Activated naive CD4-positive, alpha-beta T cell treated with anti-CD3 and anti-CD28 coated beads for 36 hours (primary cell): ENCODE measurements at places on chromosomes 7 and 10.

DNA sequence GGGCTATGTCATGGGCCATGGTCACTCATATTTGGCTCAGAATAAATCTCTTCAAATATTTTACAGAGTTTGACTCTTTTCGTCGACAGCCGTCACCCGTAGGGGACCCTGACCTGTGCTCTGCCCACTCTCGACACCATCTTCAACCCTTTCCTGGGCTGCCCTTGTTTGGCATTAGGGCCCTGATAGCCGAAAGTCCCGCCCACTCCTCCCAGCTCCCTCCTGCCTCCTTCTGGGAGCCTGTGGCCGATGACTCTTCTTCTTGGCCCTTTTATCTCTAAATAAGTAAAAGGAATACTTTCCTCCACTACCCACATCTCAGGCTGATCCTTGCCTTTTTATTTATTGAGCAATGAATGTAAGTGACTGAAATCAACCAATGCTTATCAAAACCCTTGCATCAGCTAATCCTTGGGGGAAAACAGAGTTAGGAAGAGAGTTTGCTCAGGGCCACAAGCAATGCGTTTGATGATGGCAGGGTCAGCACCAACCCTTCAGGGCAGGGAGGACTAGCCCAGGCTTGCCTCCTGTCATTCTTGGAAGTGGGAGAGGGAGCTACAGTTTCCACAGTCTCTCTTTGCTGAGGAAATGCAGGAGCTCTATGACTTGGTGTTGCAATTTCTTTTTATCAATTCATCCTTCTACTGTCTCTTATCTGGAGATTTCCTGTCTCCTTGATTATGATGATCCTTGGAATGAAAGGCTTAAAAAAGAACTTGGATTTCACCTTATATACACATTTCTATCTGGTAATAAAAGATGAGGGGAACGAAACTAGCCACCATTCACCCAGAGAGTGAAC lies 218.2 kb upstream of the PODXL start:
- no peak for DNase-seq

DNA sequence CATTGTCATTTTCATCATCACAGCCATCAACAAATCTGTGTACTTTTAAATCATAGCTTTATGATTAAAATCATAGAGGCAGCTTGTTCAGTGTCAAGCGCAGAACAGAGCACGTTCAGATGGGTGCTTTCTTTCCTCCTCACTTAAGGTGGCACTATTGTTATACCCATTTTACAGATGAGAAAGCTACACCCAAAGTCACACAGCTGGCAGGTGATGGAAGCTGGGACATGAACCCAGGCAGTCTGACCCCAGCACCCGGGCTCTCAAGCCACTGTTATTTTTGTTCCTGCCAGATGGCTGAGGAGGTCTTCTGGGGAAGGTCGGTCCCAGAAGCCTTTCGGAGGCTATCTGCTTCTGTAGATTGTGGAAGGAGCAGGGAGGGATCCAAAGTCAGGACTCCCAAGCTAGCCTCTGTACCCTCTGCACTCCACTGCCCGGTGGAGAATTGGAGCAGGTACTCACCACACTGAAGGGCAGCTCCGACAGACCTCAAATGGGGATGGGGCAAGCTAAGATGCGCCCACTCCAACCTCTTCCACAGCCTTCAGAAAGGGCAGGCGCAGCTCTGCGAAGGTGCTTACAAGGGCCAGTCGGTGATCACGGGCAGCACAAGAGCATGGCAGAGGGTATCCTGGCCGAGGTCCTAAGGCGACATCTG lies 610 bp downstream of the AVPI1 start:
- peak; percentile 38 for DNase-seq

- no peak for DNase-seq
Measured at GRCh38 chr7:143487566-143487965, 9.9 kb downstream of the TAS2R41 start.

DNA sequence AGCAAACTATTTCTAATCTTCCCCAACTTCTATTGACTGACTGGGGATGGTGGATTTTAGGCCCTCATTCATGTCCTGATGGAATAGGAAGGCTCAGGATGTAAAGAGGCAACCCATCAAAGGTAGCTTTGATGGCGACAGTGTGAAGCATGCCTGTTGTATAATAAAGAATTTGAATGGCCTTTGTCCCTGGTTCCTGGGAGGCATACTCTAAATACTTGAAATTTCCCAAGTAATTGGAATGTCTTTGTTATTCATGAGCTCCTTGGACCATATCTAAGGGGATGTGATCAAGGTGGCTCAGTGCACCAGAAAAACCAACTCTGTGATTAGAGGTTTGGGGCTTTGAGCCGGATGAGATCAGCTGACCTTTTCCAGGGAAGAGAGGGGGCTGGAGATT lies 264.5 kb upstream of the NEBL start:
- no peak for DNase-seq

DNA sequence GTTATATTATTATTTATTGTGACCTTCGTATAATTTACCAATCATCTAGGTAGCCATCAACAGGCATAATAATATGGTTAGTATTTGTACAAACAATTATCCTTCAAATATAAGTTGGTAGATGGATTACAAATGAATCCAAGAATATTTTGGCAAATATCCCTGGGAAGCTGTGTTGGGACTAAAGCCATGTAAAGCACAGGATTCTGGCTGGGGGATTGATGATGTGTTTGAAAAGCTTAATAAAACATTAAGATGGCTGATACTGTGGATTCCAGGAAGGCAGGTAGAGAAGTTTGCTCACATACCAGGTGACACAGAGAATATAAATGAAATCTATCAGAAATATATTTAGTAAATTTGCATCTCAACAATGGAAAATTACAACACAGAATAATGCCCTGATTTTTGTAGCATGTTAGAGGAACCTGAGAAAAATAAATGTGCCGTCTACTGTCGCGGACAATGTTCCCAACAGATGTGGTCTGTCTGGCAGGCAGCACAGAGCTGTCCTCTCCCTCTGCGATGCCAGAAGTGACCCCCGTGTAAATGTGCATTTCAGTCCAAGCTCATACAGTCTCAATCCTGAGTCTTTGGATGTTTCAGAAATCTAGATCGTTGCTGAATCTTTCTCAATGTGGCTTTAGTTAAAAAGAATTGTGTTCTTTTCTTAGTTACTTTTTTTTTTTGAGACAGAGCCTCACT lies 125.0 kb downstream of the TEX36 start:
- DNase-seq, result no peak

DNA sequence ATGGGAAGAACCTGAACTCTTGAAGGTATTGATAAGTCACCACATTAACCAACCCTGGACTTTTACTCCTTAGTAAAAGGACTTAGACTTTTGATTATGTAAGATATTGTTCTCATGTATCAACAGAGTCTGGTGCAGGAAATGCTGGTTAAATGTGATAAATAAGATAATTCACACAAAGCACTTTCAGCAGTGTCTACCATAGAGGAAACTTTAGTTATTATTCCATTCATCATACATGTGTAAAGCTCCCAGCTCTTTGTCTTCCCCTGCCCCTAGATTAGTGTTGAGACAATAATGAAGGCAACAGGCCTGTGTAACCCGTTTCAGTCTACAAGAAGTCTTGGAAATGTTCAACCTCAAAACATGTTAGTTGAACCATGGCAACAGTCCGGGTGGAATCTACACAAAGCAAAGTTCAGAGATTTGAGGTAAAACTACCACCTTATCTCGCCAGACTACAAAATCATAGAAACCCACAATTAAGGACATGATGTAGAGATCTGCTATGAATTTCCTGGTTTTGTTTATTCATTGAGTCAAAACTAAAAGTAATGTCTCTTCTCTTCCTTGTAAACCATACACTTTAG lies 109.9 kb upstream of the ADO start:
- no peak for DNase-seq

GRCh38 chr10:103648636-103649532 lies 155.4 kb downstream of the NEURL1 start:
- no peak for DNase-seq

DNA sequence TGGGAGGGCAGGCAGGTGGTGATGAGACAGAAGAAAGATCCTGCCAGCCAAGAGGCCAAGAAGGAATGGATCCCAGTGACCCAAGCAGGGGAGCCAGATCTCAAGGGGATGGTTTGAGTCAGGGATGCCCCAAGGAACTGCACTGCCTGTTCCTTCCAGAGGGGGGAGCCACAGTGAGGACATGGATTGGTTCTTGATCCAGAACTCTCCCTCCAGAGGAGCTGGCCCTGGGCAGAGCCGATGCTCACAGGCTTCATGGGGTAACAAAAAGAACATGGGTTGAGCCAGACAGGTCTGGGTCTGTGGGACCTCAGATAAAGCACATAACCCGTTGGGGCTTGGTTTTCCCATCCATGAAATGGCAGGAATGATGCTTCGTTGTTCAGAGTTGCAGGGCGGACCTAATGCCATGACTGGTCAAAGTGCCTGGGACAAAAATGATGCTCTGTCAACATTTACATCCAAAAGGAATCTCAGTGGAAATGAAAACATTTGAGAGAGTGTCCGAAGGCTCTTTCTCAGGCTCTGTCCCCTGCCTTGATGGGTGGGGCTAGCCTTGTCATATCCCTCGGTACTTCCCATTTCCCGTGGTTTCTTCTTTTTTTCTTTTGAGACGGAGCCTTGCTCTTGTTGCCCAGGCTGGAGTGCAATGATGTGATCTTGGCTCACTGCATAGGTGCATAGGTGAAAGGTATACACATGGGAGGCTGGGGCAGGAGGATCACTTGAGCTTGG lies 4.7 kb upstream of the DENND2A start:
- peak; percentile 36 for DNase-seq

- no peak for DNase-seq
Measured at GRCh38 chr10:60208676-60209269, 180.9 kb downstream of the ANK3 start.

GRCh38 chr7:31443457-31443856 lies 70.4 kb upstream of the ITPRID1 start:
- peak; percentile 3 for DNase-seq

DNA sequence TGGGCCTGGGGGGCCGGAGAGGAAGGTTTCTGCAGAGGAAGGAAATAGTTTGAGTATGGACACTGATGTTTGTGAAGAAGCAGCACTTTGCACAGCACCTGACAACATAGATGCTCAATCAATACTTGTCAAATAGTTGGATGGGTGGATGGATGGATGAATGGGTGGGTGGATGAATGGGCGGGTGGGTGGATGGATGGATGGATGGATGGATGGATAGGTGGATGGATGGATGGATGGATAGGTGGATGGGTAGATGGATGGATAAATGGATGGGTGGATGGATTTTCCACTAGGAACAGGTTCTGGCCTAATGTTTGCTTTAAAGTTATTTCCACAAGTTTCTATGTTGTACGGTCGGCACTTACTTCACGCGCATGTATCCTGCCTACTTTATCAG lies 45.3 kb downstream of the COL17A1 start:
- no peak for DNase-seq

- DNase-seq, result no peak
Measured at GRCh38 chr10:48694371-48695030, 9.8 kb downstream of the WDFY4 start.

DNA sequence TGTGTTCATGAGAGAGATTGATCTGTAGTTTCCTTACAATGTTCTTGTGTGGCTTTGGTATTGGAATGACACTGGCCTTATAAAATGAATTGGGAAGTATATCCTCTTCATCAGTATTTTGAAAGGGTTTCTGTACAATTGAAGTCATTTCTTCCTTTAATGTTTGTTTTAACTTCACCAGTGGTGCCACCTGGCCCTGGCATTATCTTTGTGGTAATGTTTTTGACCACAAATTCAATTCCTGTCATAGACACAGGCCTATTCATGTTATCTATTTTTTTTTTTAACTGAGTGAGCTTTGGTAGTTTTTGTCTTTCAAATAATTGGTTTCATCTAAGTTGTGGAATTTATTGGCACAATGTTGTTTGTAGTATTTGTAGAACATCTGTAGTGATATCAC lies 127.7 kb downstream of the CDK14 start:
- DNase-seq, result no peak

DNA sequence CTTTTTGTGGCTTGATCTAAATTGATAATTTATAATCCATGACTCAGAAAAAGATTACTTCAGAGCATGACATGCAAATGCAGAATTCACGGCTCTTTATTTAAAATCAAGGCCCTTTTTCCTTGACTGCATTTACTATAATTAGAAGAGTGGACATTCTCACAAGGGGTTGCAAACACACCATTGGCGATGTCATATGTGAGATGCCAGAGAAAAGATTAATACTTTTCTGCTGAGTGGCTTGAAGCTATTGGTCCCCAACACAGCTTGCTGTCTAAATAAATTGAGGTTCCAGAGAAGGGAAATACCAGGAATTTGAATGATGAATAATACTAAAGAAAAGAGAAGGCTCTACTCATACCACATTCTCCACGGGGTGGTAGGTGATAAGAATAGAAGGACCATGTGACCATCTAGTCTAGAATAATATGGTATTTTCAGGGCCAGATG lies 78.7 kb upstream of the ARID5B start:
- DNase-seq, result no peak

GRCh38 chr7:5596046-5596895 lies 172.6 kb upstream of the TNRC18 start:
- peak; percentile 93 for DNase-seq

GRCh38 chr10:98323221-98324164 lies 55.5 kb upstream of the LOXL4 start:
- no peak for DNase-seq

- DNase-seq, result no peak
Measured at GRCh38 chr7:29248713-29249382, 54.3 kb downstream of the CHN2 start.

GRCh38 chr7:42953994-42954393 lies 21.8 kb downstream of the MRPL32 start:
- DNase-seq, result no peak

DNA sequence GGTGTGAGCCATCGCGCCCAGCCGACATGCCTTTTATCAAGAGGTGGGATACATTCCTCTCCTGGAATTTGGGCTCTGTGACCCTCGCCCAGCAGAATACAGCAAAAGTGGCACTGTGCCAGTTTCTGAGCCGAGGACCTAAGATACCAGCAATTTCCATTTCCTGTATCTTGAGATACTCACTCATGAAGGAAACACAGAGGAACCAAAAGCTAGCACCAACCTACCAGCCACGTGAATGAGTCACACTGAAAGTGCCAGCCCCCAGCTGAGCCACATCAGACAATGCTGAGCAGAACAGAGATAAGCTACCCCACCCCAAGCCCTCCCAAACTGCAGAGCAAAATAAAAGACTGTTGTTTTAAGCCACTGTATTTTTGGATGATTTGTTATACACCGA lies 56.3 kb downstream of the CACUL1 start:
- peak; percentile 90 for DNase-seq
